ENCODE measurements at places on chromosomes 16 and 17.

- DNase-seq: no peak
These were observed 410.4 kb upstream of the CDH11 start for GRCh38 chr16:65532258-65532657.

- DNase-seq: no peak
These were observed 146.8 kb downstream of the SOX9 start for GRCh38 chr17:72267601-72268000.

GRCh38 chr17:40362696-40363110 is 1.8 kb downstream of the GJD3 start:
- DNase-seq: peak; percentile 92

- peak; percentile 77 for DNase-seq
These were observed 54.9 kb downstream of the SREBF1 start for GRCh38 chr17:17781591-17782496.

DNA sequence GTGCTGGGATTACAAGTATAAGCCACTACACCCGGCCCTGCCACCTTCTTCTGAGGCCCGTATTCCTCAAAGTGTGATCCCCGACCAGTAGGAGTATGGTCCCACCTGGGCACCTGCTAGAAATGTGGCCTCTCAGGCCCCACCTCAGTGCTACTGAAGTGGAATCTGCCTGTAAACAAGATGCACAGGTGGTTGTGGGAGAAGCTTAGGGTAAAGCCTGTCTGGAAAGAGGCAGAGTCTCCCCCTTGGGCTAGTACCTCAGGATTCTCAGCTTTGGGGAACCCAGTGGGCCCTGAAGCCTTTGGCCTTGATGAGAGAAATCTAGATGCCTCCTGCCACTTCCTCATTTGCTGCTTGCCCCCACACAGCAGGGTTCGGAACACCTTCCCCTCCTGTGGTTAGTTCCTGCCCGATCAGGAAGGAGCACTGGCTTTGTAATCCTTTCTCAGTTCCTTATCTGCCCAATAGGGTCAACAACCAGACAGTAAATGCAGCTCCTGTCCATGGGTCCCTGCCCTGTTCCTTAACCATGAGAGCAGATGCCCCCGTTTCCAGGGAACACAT is 25.2 kb downstream of the TK2 start:
- DNase-seq: peak; percentile 67
